LHCN-M2 (cell line): ENCODE measurements at places on chromosomes 1 and 21. TPM values are rescaled to one million over a fixed set of nuclear protein-coding genes. Genes with fewer than 3 reads are reported as not detected.

DNA sequence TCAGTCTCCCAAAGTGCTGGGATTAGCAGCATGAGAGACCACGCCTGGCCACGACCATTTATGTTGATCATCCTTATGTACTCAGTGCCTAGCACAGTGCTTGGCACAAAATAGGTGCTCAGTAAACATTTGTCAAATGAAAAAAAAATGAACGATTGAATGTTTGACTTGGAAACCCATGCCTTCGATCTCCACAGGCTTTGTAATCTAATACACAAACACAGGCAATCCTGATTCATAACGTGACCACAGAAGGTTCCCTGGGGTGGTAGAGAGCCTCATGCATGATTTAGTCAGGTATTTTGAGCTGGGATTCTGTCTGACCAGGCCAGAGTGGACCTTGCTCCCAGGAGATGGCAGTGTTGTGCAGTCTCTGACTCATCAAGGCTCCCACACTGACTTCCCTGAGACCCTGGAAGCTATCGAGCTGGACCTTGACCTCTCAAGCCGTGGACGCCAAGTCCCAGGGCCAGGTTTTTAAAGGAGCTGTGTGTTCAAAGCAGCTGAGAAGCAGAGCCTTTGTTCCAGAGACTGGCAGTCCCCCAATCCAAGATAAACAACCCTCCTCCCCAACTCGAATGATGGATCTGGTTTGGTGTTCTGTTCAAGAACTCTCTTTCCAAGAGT lies 81.1 kb downstream of the PGM1 start:
- DNase-seq = peak; percentile 94

DNA sequence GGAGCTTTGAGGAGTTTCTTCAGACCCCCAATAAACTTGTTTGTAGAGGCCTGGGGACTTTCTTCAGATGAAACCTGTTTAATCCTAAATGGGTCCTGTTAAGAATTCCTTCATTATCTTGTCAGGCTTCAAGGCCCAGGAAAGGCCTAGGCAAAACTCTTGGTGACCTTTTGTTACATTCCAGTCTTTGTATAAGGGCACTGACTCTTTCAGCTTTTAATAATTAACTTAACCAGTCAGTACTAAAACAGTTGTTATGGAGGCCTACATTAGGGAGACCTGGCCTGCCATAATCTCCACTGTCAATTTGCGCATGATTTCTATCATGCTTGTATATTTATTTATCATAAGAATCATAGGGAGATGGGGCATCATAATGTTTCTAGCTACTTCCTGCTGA lies 110.2 kb downstream of the FCRL5 start:
- no peak for DNase-seq

DNA sequence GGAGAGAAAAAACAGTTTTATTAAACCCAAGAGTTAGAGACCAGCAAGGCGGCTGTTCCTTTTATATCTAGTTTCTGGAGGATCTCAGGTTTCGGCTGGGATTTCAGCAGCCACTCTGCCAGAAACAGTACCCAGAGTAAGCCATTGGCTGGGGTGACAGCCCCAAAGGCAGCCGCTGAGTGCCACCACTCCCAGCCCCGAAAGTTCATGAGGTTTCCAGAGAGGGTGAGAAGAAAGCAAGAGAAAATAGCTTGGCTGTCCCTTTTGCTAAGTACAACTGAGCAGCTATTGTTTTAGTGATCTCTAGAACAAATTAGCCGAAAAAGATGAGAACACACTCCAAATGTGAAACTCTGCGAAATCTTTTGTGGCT lies 1.2 kb downstream of the SH3BGR start:
- DNase-seq = no peak

DNA sequence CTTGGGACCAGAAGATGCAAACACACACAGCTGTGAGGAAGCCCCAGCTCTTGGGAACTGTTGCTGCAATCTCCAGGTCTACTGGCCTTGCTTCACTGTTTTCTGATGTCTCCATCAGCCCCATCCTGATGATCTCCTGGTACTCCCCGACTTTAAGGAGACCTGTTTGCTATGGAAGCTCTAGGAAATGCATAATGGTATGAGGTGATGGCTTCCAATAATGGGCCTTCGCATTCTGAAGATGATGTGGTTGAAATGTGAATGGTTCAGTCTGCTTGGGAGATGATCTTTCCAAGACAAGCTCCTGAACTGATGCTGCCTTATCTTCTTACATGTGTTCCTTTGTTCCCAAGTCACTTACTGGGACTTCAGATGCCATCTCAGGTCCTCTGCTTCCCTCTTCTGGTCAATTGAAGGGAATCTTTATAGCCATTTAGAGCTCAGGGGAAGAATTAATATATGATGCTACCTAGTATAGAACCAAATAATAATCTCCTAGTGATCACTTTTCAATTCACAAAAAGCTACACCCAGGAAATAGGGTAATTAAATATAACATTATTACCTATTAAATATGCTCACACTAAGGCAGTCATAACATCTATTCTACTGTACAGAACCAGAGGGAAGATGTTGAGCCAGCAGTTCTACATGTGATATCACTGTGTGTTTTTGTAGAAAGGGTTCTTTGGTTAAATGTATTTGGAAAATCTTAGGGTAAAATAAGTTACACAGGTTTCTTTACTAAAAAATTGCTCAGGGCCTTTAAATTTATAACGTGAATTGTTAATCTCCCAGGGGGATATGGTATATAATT lies 73.9 kb upstream of the VTCN1 start:
- peak; percentile 60 for DNase-seq

- DNase-seq = no peak
These were observed 11.2 kb downstream of the IFT25 start for GRCh38 chr1:53934170-53934765.

- no peak for DNase-seq
These were observed 23.3 kb upstream of the ACBD6 start for GRCh38 chr1:180525715-180526039.

DNA sequence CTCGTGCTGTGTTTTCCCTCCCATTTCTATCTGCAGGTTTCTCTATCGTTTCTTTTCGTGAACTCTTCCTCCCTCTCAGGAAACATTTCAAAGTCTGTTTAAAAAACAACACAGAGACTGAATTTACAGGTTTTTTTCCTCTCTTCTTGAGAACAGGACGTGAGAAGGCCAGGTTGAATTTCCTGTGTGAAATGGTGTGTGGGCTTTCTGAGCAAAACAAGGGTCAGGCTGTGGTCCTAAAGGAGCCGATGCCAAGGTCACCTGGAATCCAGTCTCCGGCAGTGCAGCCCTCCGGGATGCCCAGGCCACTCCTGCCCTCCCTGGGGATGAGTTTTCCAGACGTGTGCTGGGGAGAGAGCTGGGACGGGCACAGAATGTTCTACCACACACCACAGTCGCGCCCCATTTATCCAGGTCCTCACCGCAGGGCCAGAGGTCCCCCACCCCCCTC lies 62.7 kb upstream of the RUNX3 start:
- no peak for DNase-seq

DNA sequence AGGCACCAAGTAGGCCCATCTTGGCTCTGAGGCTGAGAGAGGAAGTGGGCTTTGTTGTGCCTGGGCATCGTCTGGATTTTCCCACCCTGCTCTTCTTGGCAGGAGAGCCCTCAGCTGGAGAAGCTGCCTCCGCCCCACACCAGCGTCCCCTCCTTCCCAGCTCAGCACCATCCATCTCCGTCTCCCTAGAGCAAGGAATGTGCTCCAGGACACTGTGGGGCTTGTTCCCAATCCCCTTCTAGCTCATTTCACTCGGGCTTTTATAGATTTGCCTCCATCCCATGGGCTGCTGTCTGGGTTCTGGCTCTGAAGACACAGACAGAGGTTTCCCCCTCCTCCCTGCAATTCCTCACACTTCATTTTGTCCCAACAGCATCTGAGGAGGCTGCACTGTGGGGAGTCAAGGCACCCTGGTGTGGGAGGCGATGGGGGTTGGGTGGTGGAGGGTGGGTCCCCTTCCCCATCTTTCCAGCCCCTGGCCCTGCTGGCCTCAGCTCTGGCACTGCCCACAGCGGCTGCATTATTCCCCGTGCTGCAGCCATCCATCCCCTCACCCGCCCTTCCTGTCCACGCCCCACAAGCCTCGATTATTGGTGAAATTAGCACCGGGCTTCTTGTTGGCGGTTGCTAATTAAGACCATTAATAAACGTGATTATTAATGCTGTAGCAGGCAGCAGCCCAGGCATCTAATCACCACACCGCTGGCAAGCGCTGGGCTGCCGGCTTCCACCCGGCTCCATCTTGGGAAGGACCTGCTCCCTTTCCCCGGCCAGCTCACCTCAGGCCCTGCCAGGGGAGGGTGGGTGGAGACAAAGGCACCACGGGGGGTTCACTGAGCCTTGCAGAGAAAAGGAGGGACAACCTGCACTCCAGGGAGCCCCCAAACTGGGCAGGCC lies 21.7 kb downstream of the RHBG start:
- DNase-seq = no peak

DNA sequence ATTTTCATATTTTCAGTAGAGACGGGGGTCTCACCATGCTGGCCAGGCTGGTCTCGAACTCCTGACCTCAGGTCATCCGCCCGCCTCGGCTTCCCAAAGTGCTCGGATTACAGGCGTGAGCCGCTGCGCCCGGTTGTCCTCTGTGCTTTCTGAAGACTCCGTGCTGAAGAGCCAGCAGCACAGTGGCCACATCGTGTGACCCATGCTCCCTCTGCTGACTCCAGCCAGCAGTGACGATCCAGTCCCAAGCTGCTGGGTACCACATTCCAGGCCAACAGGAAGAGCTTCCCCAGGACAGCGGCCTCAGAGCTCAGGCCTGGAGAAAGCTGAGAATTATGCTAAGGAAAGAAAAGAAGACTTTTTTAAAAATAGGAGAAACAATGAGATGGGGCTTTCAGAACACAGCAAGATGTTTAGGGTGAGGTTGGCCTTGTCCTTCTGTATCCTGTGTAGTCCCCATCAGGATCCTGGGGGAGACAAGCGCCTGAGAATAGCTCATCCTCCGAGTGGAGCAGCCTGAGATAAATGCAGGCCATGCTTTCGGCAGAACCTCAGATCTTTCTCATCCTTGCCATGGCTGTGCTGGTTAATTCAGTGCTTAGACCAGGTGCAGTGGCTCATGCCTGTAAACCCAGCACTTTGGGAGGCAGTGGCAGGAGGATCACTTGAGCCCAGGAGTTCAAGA lies 207.1 kb downstream of the SLC35F3 start:
- no peak for DNase-seq

- DNase-seq = no peak
These were observed 36.4 kb downstream of the HS2ST1 start for GRCh38 chr1:86950712-86951419.

S100A7 gene
- total RNA-seq = not detected in 2 replicates

MAP3K7CL gene
- total RNA-seq = 23.1 and 44.1 TPM in 2 replicates

PDPN gene
- 0.86 TPM in 1 of 2 replicates, not detected in the other for total RNA-seq

NTNG1 gene
- 0.26 and 1.1 TPM in 2 replicates for total RNA-seq

KIAA0040 gene
- total RNA-seq = not detected in 2 replicates
